ENCODE measurements at places on chromosomes 11 and 22.

DNA sequence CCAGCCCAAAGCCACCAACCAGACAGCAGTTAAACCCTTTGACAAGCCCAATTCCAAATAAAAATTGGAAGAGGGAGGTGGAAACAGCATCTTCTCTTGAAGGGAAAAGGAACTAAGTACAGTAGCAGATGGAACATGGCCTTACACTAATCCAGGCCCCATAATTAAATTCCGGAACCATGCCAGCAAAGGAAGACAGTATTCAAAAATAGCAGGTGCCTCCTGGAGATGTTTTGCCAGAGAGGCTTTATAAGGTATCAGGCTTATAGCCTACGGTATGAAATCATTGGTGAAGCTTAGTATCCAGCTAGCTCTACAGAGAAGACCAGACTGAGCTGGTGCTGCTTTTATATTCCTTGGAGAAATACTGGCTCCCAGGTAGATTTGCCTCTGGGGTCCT, 344.1 kb upstream of the API5 start:
- DNase-seq = no peak

DNA sequence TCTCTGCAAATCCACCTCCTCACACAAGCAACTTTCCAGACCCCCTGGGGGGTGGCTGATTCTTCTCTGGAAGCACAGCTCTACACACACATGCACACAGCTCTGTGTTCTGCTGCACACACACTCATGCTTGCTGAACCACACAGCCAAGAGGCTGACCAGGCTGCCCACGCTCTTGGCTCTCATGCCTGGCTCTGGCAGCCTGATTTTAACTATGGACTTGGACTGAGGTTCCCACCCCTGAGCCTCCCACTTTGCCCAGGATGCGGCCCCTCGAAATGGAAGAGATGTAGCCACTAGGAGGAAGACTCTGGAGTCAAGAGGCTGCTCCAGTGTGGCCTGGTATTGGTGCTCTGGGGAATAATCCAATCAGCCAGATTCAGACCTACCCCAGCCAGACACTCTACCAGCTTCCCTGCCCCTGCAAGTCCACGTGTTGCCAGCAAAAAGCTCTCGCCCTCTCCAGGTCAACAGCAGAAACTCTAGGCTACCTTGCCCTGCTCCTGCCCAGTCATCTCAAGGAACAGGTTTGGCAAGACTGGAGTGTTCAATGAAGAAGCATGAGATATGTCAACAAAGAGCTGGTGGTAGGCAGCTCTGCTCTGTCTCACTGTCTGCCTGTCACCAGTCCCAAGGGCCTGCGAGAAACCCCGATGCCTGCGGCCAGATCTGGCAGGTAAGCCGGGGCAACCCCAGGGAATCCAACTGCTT, 8.8 kb upstream of the CASTOR1 start:
- no peak for DNase-seq

GRCh38 chr11:121576531-121576930, 123.8 kb upstream of the SORL1-AS1 start:
- no peak for DNase-seq

- DNase-seq = no peak
Measured at GRCh38 chr22:37187891-37188761, at the start of gene C1QTNF6. Gene C1QTNF6, minus strand, starts transcription at chr22:37188247. Its CDS starts 34 bp downstream, at chr22:37188213.

DNA sequence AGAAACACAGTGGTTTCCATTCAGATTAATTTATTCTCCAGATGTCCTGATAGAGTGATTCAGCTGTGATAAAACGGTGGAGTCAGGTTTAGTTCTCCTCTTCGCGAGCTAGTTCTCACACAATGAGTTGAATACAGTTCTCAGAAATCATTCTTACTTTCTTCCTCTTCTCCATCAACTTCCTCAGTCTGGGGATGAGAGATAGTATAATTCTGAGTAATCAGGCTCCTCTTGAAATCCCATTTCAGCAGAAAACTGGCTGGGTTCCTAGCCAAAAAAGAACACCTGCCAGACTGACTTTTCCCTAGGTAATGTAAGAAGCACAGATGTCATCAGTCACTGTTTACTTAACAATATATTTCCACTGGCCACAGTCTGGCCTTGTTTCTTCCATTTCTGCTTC, 76.7 kb downstream of the SVIP start:
- no peak for DNase-seq

- DNase-seq = no peak
Measured at GRCh38 chr22:30701872-30702271, 7.2 kb downstream of the OSBP2 start.

DNA sequence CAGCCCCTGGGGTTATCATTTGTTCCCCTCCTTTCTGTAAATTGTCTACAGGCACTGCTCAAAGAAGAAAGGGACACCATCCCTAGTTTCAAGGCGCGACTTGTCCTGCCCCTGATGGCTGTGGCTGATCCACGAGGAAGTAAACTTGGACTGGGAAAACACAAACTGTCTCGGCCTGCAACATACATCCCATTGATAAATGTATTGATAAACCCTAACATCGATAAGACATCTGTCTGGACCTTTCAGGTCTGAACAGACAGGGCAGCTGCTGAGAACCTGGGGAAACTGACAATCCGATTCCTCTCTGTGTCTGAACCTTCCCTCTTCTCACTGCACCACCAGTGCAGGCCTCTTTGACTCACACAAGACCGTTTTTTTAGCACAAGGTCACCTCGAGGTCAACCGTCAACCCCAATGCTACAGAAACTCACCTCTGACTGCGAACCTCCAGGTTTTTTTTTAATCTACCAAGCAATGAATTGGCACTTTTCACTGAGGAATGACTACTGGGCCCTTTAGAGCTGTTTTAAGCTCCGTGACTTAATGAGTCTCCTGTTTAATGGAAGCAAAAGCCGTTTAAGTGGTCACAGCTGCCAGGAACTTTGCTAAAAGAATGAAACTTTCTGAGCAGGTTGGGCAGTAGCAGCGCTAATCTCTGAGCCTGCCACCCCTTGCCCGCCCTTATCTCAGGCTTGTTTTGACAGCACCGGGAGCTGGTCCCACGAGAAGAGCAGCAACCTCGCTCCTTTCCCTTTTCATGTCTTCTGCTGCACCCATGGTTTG, 203.8 kb upstream of the TMEM45B start:
- no peak for DNase-seq

GRCh38 chr22:22087854-22088657, 105.5 kb upstream of the TOP3B start:
- no peak for DNase-seq

GRCh38 chr11:118572061-118572980, at the start of gene ARCN1:
Gene ARCN1, plus strand, starts transcription at chr11:118572409. Its CDS starts 139 bp downstream, at chr11:118572548.
- DNase-seq = peak; percentile 53

GRCh38 chr11:30317030-30317429, 5.9 kb upstream of the ARL14EP start:
- DNase-seq = no peak

GRCh38 chr11:65803797-65804492, 17.1 kb downstream of the OVOL1 start:
- DNase-seq = no peak

DNA sequence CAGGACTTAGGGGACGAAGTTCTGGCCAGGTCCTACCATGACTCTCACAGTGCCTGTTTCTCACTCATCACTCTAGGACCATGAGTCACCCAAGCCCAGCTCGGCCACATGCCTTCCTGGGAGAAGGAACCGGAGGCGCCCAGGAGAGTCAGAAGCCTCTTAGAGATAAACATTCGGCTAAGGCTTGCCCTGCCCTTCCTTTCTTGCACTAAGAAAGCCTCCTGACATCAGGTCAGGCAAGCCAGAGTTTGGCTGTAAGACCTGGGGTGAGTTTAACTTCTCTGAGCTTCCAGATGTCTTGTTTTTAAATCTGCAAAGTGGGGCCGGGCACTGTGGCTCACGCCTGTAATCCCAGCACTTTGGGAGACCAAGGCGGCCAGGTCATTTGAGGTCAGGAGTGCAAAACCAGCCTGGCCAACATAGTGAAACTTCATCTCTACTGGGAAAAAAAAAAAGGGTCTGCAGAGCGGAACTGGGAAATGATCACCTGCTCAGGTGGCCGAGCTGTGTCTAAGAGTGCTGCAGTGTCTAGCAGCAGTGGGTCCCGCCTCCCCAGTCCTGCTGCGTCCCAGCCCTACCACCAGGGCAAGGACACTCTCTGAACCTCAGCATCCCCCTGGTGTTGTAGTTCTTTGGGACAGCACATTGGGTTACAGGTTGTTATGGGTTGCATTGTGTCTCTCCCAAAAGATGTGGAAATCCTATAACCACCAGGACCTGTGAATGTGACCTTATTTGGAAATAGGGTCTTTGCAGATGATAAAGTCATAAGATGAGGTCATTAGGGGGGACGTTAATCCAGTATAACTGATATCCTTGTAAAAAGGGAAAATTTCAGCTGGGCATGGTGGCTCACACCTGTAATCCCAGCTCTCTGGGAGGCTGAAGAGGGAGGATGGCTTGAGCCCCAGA, 1.8 kb upstream of the CARS1 start:
- DNase-seq = peak; percentile 87

GRCh38 chr11:48043991-48044512, 63.7 kb downstream of the PTPRJ start:
- no peak for DNase-seq

Data from amniotic stem cell (primary cell).